ENCODE measurements at places on chromosomes 1 and 21.

DNA sequence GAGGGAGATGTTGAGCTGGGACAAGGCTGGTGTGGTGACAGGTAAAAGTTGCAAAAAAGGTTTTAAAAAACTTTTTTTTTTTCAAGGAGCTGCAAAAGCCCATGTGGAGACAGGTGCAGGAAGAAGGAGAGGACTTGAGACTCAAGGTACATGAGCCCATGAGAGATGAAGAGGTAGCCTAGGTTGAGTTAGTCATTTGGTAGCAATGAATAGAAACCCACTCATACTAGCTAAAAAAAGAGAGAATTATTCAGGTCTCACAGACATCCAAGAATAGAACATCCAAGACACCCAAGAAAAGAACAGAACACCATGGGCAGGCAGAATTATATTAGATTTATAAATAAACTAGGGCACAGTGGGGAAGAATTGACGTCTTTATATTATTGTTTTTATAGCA, 65.1 kb downstream of the PCP4 start:
- DNase-seq: no peak

DNA sequence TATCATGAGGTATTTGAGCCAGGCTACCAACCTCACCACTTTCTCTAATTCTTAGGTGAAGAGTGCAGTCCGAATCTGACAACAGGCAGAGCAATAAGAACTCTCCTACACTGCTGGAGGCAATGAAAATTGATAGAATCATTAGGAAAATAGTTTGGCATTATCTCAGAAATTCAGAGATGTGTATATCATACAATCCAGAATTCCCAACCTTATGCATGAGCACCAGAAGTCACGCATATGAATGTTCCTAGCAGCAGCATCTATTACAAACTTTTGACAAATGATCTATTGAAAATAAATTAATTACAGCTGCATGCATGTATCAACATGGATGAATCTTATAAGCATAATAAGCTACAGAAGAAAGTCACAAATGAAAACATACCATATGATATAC, 176.9 kb upstream of the CAMK1G start:
- DNase-seq: no peak

DNA sequence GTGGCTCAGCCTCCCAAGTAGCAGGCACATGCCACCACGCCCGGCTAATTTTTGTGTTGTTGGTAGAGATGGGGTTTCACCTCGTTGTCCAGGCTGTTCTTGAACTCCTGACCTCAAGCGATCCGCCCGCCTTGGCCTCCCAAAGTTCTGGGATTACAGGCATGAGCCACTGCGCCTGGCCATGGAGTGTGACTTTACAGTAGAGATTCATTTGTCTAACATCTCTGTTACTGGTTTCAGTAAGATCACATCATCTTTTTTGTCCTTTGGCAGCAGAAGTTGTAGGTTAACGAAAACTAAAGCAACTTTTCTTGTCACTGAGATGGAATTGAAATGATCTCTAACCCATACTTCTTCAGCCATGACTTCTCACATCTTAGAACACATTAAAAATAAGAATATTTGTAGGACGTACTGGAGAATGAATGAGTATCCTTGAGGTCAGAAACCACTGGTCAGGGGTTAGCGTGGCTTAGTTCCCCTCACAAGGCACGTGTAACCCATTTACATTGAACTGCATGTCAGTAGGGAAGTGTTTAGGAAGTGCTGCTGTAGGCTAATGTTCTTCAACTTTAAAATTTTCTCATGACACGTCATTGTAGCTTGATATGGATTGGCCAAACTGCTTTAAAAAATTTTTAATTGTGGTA, 75.9 kb downstream of the CAMTA1 start:
- DNase-seq: no peak

DNA sequence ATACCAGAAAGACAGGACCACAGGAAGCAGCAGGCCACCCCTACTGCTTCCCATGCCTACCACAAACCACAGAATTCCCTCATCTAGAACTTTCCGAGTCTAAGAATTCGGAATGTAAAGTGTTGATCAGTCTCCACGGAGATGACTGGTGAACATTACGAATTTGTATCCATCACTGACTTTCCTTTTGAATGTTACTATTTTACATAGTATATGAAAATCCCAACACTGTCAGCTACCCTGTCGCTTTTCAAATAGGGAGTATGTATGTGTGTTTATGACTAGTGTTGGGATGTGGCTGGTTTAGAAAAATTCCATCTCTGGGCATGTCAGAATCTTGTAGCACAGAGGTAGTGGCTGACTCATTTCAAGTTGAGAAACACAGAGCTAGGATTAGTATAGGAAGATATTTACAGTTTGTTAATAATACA, 118.2 kb downstream of the COQ8A start:
- no peak for DNase-seq

GRCh38 chr21:45874716-45875415, 106.7 kb upstream of the COL6A1 start:
- DNase-seq: no peak

GRCh38 chr1:182121787-182122186, 60.3 kb upstream of the ZNF648 start:
- no peak for DNase-seq

GRCh38 chr1:44332505-44332904, 22.6 kb downstream of the ERI3 start:
- DNase-seq: peak; percentile 17

GRCh38 chr1:94884106-94884505, 42.8 kb downstream of the CNN3 start:
- peak; percentile 32 for DNase-seq

DNA sequence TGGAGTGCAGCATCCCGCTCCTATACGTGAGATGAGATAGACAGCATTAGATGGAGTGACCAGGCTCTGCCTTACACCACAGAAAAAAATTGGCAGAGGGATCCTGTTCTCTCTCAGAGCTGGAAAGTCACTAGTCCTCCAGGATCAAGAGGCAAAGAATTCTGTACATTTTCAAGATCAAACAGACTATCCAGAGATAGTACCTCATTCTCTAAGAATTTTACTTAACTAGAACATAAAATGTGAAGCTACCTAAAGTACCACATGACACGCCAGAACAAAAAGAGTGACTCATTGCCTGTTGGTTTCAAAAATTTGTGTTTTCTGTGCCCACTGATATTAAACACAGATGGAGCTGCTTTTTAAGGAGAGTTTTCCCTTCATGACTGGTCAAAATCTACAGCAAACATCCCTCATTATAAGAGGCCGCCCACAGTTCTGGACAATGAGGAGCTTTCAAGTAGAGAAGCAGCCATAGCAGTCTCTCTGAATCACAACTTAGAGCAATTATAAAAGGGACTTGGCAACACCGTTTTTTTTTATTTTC, 32.3 kb downstream of the CD160 start:
- DNase-seq: peak; percentile 29

GRCh38 chr1:6419804-6420453, at the start of gene HES2:
Gene HES2, minus strand, starts transcription at chr1:6419919. Its CDS starts 99 bp downstream, at chr1:6419820.
- no peak for DNase-seq

DNA sequence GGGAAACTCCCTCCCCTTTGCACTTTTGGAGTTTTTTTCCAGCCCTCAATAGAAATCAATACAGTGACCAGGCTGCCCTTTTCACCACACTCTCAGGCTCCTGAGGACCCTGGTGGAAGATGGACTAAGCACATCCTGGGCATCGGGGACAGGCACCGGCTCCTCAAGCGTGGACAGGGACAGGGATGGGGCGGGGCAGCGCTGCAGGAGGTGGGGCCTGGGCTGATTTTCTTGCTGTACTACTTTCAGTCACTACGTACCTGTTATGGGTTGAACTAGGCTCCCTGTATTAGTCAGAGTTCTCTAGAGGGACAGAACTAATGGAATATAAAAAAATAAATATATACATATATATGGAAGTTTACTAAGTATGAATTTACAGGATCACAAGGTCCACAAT, 2.5 kb downstream of the MX2 start:
- no peak for DNase-seq

- DNase-seq: no peak
Observed at GRCh38 chr1:185066181-185066580, 20.8 kb downstream of the RNF2 start.

- no peak for DNase-seq
Observed at GRCh38 chr21:28636752-28637691, 355.7 kb downstream of the LTN1 start.

DNA sequence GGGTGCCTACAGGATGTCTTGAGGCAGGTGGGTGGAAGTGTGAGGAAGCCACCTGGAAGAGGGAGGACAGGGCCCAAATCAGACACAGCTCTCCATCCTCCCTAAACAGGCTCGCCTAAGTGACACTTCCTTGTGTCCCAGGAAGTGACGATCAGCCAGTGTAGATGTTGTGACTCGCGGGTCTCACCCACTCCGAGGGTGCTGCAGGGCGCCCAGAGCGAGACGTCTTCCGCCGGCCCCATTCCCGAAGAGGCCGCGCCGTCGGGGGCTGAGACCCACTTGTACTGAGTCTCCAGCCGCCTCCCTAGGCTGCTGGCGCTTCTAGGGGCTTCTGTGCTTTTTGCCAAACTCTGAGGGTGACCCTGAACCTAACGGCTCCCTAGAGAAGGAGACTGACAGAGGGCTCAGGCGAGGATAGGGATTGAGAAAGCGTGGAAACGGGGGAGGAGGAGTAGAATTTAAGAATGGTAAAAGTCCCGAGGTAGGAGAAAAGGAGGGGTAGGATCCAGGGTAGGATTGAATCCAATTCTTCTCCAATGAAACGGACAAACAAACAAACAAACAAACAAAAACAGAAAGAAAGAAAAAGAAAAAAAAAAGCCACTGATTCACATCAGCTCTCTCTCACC, 543 bp upstream of the MARK1 start:
- DNase-seq: peak; percentile 54

GRCh38 chr1:19405761-19406487, 79.4 kb downstream of the CAPZB start:
- DNase-seq: no peak

- no peak for DNase-seq
Observed at GRCh38 chr1:209710093-209710492, 5.4 kb downstream of the HSD11B1 start.

GRCh38 chr1:220956501-220957232, 77.4 kb downstream of the HLX start:
- DNase-seq: no peak

GRCh38 chr21:19914028-19914427, 1084.2 kb upstream of the NCAM2 start:
- no peak for DNase-seq

- DNase-seq: no peak
Observed at GRCh38 chr1:31062867-31063380, 2.6 kb downstream of the PUM1 start.

DNA sequence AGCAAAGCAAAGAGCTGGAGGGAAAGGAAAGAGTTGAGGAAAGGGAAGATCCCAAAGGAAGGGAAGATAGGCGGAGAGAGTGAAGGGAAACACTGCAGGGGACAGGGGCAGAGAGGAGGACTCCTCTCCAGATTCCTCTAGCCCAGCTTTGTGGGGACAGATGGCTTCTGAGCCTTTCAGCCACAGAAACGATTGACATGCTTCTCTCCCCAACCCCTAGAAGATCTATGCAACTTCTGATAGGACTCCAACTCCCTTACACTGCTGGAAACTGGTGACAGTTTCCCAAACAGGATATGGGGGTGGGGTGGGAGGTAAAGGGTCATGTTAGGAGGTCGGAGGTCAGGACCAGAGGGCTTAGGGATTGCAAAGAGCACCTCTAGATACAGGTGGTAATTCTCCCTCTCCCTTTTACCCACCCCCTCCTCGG, 6.5 kb downstream of the MEX3A start:
- no peak for DNase-seq

DNA sequence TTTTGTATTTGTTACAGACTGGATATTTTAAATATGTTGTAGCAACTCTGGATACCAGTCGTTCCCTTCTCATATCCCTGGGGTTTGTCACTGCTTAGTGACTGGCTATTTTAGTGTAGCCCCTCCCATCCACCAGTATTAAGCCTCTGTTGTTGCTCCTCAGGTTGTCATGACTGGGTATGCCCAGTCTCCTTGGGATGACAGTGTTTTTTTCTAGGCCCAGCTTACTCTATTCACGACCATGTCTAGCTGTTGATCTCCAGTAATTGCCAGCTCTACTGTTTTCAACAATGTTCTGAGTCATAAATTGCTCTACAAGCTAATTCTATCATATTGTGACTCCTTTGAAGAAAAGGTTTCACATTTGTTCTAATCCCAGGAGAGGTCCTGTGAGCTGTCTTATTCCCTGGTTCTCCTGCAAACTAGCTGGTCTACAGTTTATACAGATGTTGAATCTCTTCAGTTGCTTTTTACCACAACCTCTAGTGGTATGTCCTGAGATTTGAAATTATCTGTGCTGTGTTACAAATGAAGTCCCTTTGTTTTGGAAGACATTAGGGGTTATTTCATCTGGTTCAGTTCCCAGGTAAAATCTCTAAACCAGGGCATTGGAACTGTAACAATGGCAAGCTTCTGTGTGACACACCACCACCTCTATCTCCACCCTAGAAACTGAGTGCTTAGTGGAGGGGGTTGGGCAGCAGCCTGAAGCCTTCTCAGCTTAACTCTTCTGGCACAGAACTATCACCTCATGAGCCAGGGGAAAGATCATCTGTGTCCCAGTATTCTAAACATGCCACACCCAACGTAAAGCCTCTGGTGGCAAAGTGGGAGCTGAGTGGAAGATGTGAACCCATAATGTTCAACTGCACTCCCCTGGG, 124.6 kb downstream of the TRIM33 start:
- DNase-seq: no peak

DNA sequence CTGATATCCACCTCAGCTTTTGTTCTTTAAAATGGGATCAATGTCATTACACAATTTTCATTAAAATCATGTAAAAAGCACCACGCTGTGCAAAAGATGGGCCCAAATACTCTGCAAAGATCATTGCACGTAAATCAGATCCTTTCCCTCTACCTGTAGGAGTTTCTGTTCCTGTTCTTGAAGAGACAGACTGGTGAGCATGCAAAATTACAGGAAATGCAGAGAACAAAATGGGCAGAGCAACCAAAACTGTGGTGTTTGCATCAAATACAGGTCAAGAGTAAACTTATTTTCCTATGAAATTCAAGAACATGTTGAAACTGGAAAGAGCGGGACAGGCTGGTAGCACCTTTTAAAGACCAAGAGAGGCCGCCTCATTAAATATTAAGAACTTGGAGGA, 294.9 kb upstream of the ADGRL2 start:
- no peak for DNase-seq

GRCh38 chr1:77371396-77371795, 89.6 kb downstream of the AK5 start:
- no peak for DNase-seq

GRCh38 chr1:171107262-171107940, 16.7 kb downstream of the FMO3 start:
- no peak for DNase-seq

GRCh38 chr1:101451888-101452287, 215.1 kb downstream of the S1PR1 start:
- DNase-seq: no peak

DNA sequence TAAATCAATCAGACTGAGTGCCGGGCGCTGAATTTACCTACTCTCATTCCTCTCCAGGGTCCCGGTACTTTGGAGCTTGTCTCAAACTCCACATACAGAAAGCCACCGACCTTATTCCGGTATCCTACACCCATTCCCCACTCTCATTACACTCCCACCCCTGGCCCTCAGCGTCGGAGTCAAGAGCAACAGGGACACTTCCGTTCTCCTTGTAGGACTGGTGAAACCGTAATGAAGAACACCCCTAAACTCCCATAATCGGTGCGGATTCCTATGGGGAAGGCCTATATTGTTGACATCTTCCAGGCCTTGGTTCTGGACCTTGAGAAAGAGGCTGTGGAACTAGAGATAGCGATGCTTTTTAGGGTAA, 798 bp downstream of the ZBED6 start:
- no peak for DNase-seq

- no peak for DNase-seq
Observed at GRCh38 chr21:44445145-44445812, 10.0 kb upstream of the LRRC3 start.

- no peak for DNase-seq
Observed at GRCh38 chr1:239123260-239123659, 263.1 kb upstream of the CHRM3 start.
